ENCODE measurements at places on chromosomes 4 and X.

DNA sequence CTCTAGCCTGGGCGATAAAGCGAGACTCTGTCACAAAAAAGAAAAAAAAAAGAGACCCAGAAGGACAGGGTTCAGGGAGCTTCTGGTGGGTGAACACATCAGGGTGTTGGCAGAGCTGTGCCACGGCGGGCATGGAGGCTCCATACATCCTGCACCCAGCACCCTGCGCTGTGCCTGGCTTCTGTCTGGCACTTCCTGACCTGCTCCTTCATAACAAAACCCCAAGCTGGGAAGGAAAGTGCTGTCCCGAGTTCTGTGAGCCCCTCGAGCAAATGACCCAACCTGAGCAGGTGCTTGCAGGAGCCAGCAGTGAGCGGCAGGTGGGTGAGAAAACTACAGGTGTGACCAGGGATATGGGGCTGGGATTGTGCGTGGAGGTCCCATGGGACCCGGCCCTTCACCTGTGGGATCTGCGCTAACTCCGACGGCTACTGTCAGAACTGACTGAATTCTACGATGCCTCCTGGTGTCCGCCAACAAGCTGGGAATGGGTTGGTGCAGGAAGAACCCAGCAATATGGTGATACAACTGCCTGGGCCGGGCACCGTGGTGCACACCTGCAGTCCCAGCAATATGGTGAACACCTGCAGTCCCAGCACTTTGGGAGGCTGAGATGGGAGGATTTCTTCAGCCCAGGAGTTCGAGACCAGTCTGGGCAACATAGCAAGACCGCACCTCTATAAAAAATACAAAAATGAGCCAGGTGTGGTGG lies 18.9 kb downstream of the ASMTL start:
- no peak for DNase-seq

- DNase-seq: no peak
Measured at GRCh38 chr4:181004056-181004455, 1239.1 kb upstream of the TENM3 start.

GRCh38 chr4:6813725-6814124 lies 31.2 kb downstream of the KIAA0232 start:
- DNase-seq: no peak

DNA sequence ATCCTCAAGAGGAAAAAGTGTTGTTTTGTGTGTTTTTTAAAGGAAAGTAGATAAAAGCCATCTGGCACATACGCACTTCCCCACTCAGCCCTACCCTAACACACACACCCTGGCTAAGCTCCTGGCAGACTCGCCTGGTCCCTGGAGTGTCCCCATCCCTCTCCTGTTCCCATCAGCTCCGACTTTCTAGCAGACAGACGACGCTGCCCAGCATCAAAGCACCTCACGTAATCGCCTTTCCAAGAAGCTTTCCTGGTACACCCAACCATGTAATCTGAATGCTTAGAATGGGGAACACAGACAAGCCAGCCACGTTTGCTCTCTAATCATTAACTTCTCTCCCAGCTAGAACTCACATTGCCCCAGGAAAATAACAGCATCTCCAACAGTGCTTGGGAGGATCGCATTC lies 116.2 kb downstream of the AFAP1 start:
- DNase-seq: no peak

GRCh38 chrX:55451990-55452832 lies at the start of gene MAGEH1:
TSS of gene MAGEH1 (plus strand) at chrX:55452127. CDS start at chrX:55452375, 248 bp downstream.
- peak; percentile 88 for DNase-seq

DNA sequence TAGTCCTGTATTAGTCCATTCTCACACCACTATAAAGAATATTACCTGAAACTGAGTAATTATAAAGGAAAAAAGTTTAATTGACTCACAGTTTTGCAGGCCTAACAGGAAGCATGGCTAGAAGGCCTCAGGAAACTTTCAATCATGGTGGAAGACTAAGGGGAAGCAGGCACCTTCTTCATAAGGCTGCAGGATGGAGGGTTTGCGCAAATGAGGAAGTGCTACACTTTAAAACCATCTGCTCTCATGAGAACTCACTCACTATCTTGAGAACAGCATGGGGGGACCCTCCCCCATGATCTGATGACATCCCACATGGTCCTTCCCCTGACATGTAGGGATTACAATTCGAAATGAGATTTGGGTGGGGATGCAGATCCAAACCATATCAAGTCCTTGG lies 12.1 kb upstream of the MAGEA11 start:
- DNase-seq: peak; percentile 27

DNA sequence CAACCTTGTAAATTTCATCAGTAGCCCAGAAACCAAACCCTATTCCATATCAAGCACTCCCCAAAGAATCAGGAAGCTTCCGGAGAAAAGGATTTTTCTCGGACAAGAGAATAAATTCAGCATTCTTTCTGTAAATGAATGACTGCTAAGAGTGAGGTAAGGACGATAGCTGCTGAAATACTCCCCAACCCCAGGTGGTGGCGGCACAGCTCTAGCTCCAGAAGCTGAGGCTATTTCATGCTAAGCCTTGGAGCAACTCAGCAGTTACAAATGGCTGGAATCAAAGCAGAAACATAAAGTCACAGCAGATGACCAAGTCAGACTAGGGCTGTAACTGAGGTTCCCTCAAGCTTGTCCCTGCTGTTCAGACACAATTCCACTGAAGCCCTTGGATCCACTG lies 13.9 kb upstream of the PCDH19 start:
- DNase-seq: no peak

DNA sequence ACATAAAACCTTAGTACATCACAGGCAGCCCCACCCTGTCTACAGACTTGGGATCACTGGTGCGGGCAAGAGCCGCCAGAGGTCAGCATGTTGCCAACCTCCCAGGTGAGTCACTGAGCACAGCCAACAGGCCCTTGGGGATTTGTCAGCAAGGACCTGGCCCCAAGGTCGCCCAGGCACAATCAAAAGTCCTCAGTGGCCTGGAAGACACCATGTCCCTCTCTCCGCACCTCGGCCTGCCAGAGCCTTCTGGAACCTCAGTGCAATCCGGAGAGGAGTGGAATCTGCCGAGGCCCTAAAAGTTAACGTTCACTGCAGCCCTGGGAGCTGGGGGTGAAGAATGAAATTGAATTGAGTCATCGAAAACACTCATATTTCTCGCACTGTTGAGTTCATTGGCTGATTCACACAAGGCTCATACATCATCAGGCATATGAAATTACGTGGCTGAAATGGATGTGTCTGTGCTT lies 74.3 kb downstream of the WFS1 start:
- DNase-seq: no peak

- no peak for DNase-seq
Measured at GRCh38 chr4:113445286-113445685, 316.3 kb downstream of the CAMK2D start.

DNA sequence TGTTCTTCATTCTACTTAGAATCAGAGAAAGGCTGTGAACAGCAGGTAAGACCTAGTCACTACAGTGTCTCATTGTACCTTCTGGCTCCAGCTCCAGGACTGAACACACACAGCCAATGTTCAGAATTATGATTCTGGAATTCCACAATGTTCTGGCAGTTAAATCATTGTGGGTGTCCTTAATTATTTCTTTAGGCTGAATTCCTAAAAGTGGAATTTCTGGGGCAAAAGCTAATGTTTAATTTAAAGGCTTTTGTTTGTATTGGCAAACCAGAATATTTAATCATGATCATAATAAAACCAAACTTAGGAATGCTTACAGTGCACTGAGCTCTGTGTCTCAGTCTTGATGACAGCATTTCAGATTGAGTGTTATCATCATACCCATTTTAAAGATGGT lies 67.0 kb upstream of the FAT1 start:
- no peak for DNase-seq

GRCh38 chrX:47169273-47169672 lies 24.3 kb downstream of the RBM10 start:
- DNase-seq: no peak

GRCh38 chr4:106344647-106344970 lies 24.0 kb downstream of the GIMD1 start:
- no peak for DNase-seq

- no peak for DNase-seq
Measured at GRCh38 chrX:153881281-153881680, 4.7 kb downstream of the L1CAM start.

DNA sequence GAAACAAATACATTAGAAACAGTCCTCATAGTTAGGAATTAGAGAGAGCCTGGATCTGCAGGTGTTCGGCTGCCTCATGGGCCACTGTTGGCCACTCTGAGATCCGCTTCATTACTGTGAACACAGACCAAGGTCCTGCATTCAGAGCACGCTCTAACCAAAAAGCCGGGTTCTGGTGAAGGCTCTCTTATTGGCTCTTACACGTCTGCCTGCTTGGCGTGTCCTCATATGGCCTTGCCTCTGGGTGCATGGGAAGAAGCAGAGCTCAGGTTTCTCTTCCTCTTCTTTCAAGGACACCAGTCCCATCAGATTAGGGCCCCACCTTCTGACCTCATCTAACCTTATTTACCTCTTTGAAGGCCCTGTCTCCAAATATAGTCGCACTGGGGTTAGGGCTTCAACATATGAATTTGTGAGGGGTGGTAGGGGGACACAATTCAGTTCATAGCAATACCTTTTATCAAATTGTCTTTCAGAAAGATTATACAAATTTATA lies 37.1 kb upstream of the ELF2 start:
- DNase-seq: peak; percentile 88

DNA sequence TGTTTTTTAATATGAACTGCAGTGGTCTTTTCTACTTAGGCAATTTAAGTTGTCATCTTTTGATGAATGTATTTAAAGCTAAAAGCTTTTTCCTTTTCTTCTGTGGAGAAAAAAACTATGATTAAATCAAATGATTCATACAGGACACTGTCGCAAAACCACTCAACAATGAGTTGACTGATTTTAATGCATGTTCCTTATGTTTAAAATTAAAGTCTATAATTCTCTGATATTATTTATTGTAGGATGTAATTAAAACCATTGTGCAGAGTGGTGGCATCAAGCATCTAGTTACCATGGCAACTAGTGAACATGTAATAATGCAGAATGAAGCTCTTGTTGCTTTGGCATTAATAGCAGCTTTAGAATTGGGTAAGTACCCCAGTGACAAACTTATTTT lies 172.5 kb downstream of the RAP1GDS1 start:
- no peak for DNase-seq

DNA sequence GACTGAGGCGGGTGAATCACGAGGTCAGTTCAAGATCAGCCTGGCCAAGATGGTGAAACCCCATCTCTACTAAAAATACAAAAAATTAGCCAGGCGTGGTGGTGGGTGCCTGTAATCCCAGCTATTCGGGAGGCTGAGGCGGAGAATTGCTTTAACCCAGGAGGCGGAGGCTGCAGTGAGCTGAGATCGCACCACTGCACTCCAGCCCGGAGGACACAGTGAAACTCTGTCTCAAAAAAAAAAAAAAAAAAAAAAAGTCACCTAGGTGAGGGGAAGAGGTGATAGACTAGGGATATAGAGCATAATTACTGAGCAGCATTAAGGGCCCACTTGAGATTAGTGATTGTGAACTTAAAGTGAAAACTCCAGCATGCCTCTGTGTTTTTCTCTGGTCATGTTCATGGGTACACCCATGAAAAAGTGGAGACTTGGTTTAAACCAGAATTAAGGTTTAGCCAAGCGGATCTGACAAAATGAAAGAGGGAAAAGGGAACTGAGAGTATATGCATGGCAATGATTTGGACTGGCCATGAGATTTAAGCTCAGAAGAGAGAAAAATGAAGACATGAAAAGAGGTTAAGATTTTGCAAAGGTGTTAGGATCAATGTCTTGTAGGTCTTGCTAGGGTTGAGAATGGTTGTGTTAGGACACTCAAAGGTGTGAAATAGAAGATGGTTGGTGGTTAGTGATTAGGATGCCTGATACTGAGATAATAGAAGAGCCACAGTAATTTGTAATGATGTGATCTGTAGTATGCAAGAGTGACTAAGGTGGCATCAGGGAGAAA lies 105.0 kb downstream of the RAB28 start:
- DNase-seq: no peak

GRCh38 chr4:86942185-86942666 lies 7.4 kb downstream of the AFF1 start:
- no peak for DNase-seq

GRCh38 chr4:94472056-94472826 lies 20.5 kb downstream of the PDLIM5 start:
- DNase-seq: no peak

GRCh38 chrX:23756165-23756564 lies 13.1 kb upstream of the ACOT9 start:
- peak; percentile 48 for DNase-seq

DNA sequence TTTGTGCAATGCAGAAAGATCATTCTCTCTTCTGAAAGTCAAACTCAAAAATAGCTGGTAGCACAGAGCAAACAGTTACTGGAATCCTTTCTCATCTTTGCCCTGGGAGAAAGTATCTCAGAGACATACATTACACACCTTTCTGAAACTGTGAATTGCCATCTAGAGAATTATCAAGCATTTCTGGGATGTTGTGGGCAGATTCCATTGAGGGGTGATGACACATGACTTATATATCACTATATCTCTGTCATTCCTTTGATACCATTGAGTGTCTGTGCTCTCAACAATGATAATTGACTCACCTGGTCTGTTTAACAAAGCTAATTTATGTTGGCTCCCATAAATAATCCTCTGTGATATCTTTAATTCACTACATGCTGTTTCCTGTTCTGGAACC lies 13.0 kb downstream of the SLIT2 start:
- DNase-seq: no peak

DNA sequence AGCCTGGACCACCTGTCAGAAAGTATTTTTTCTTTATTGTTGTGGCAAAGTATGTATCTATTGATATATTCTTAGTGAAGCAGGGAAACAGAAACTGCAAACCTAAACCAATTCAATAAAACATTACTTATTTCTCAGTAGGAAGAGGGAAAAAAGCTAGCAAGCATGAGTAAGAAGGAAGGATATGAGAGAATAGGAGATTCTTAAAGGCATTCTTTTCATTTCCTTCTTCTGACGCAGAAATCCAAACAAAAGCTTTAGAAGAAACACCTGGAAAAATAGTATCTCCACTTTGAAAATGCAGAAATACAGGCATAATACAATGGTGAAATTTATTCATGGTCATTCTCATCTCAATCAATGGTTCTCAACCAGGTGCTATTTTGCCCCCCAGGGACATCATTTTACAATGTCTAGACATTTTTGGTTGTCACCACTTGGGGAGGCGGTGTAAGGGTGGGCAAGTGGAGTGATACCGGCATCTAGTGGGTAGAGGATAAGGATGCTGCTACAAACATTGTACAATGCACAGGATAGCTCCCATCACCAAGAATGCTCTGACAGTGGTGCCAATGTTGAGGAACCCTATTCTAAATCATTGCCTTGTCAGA lies 21.7 kb upstream of the ATXN3L start:
- DNase-seq: no peak

- DNase-seq: no peak
Measured at GRCh38 chr4:73964862-73965611, 16.8 kb downstream of the PF4 start.

DNA sequence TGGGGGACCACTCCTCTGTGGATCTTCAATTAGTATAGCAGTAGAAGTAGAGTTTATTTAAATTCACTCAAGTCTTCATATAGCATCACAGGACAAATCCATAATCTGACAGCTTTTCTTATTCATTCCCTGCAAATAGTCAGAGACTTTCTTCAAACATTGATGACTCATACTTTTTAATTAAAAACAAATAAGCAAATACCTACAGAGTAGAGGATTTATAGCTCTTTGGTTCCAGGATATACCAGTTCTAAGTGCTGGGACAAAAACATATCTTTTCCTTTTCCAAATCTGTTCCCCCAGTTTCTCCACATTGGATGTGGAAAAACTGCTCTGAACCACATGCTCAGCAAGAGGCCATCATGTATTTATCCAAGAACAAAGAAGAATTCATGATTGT lies 24.1 kb downstream of the EMCN start:
- no peak for DNase-seq

GRCh38 chrX:106672527-106672926 lies 54.0 kb upstream of the RNF128 start:
- no peak for DNase-seq
